NCI-H1105 (cell line): ENCODE measurements at places on chromosomes 5 and 9.
A peak's percentile ranks its signal among the peaks of the same experiment; 100 is the strongest.

DNA sequence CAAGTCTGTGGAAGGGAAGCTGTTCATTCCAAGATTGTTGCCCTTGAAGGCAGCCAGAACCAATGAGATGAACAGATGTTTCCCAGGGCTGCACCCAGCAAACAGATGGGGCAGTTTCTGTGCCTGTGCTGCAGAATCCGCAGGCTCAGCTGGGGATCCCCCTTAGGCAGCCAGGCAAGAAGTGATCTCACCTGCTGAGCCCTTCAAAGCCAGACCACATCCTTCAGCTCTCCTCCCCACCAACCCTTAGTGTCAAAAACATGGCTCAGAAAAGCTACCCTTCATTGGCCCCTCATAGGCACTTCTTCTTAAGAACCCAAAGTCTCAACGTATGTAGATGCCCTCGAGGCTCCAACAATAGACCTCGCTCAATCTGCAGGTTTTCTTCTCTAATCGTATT is 626.7 kb downstream of the CCDC171 start:
- no peak for DNase-seq

- no peak for DNase-seq
Observed at GRCh38 chr9:137220317-137221094, 1.5 kb downstream of the RNF208 start.

- DNase-seq = no peak
Observed at GRCh38 chr5:154442801-154443200, 3.0 kb upstream of the SAP30L start.

DNA sequence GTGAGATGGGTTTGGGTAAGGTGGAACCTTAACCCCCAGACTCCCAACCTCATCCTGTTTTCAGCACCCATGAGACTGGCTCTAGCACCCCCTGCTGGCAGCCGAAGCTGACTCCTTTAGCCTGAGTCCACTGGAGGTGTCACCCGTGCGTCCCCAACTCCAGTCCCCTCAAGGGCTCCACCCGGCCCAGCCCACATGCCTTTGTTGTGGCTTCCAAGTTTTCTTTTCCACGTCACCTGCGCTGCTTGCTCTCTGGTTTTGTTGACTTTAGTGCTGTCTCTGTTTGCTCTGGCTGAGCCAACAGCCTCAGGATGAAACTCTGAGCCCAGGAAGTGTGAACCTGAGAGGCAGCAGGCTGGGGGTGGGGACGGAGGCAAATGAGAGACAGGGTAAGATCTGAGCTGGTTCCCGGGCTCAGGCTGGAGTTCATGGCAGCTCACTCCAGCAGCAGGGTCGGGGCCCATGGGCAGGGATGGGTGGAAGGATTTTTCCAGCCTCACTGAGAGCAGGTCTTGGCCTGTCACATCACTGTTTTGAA is 13.2 kb upstream of the AQP7 start:
- peak; percentile 41 for DNase-seq

DNA sequence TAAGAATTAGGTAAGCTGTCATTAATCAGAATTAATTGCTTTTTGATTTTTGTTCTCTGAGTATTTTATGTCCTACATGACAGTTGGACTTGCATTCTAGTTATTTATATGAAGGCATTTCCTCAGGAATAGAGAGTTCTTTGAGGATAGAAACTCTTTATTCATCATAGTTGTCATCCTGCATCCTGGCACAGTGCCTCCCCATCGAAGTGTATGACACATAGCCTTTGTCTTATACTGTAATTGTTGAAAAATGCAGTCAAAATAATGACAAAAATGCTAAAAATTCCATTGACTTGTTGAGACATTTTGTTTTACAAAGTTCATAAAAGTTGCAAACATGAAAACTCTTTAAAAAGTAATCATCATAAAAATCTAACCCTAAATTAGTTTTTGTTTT is 36.5 kb downstream of the CFAP95 start:
- DNase-seq = no peak

- DNase-seq = no peak
Observed at GRCh38 chr9:107102011-107102410, 181.1 kb upstream of the RAD23B start.

DNA sequence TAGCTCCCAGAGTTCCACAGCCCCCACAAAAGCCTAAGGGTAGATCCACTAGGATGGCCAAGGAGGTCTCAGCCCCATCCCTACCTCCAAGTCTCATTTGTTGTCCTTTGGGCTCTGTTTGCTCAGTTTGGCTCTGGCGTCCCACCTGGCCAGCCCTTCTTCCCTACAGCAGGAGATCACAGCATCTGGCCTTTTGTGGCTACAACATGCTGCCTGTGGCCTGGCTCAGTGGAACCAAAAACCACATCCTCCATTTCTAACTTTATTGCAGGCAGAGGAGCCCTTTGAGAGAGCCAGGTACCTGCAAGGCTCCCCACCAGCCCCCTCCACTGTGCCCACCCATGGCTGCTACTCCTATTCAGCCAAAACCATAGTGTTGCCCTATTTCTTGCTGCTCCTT is 11.4 kb downstream of the JADE2 start:
- DNase-seq = no peak

GRCh38 chr5:3393920-3394597 is 201.6 kb upstream of the IRX1 start:
- DNase-seq = peak; percentile 69
